ENCODE measurements at places on chromosomes 1 and 21. TPM values are rescaled to one million over a fixed set of nuclear protein-coding genes. Genes with fewer than 3 reads are reported as not detected.

The INSRR gene
- not detected for total RNA-seq

The FAM43B gene
- 0.38 TPM for total RNA-seq

The RHOC gene
- 138 TPM for total RNA-seq

The RAP1A gene
- 38.4 TPM for total RNA-seq

The ATAD3B gene
- total RNA-seq, result 18.5 TPM

The RNU1-1 gene
- total RNA-seq, result under 0.01 TPM

The LCE3E gene
- 4.8 TPM for total RNA-seq

The MCOLN2 gene
- total RNA-seq, result 0.72 TPM

The C1orf87 gene
- total RNA-seq, result not detected

The ATP1A4 gene
- not detected for total RNA-seq

The GCSAML gene
- not detected for total RNA-seq

The KIAA1614 gene
- 7.9 TPM for total RNA-seq
